ENCODE measurements at places on chromosomes 11 and 22.

DNA sequence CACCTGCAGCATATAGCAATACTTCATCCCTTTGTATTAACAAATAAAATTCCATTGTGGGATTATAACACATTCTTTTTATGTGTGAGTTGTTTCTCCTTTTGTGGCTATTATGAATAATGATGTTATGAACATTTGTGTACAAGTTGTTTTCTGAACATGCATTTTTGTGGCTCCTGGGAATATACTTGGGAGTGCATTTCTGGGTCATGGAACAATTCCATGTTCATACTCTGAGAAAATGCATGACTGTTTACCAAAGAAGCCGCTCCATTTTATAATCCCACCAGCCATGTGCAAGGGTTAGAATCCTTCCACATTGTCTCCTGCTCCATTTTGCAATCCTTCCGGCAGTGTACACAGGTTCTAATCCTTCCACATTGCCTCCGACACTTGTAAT, 713.8 kb downstream of the TBC1D22A start:
- DNase-seq = no peak

GRCh38 chr11:114168691-114169090, 109.2 kb downstream of the ZBTB16 start:
- DNase-seq = no peak

DNA sequence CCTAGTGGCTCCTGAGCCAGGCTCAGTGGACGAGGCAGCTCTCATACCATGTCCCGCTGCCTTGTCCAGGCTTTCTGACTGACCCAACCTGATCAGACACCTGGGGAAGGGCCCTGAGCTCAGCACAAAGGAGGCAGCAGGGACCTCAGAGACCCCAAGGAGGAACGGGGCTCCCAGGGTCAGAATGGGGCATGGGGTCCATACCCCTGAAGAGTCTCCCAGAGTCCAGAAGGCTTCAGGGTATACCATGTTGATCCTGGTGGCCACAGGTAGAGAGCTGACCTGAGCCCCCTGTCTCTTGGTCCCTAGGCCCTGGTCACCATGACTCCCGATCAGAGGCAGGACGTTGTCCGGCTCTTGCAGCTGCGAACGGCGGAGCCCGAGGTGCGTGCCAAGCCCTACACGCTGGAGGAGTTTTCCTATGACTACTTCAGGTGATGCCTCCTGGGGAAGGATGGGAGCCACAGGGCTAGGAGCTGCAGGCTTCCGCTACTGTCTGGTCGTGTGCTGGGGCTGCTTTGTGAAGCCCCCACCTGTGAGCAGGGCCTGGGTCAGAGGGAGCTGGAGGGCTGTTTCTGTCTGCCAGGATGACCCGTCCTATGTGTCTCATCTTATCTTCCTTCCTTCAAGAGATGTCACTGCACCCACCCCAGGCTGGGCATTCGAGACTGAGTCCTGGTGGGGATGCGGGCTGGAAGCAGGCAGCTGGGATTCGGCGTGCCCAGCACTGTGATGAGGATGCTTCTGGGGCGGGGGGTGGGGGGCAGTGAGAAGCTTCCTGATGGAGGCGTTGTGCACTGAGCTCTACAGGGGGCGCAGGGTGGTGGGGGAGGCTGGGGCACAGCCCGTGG, 74.2 kb downstream of the MYO7A start:
- DNase-seq = no peak

- DNase-seq = peak; percentile 27
These were observed 7.1 kb downstream of the LARGE2 start for GRCh38 chr11:45929486-45930030.

- peak; percentile 68 for DNase-seq
These were observed at the start of gene POU2AF1 for GRCh38 chr11:111378861-111379601. TSS of gene POU2AF1 (minus strand) at chr11:111379275. CDS start at chr11:111379177, 98 bp downstream.

DNA sequence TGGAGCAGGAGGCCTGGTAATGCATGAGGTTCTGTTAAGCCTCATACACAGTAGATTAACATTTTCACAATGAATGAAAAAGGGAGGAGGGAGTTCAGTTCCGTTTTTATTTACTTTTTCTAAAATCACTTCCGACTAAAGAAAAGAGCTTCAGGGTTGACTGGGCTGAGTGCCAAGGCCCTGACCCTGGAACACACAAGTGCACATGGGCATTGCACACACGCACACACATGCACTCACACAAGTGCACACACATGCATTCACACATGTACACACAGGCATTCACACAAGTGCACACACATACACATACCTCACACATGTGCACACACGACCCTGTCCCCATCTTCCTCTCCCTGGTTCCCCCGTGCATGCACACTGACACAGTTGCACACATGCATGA, 303.3 kb downstream of the BRD1 start:
- no peak for DNase-seq

Measured in left hindlimb (tissue), 1 donor.